H9 (cell line): ENCODE measurements at places on chromosomes 2 and 18. TPM values are rescaled to one million over a fixed set of nuclear protein-coding genes. Genes with fewer than 3 reads are reported as not detected.

DNA sequence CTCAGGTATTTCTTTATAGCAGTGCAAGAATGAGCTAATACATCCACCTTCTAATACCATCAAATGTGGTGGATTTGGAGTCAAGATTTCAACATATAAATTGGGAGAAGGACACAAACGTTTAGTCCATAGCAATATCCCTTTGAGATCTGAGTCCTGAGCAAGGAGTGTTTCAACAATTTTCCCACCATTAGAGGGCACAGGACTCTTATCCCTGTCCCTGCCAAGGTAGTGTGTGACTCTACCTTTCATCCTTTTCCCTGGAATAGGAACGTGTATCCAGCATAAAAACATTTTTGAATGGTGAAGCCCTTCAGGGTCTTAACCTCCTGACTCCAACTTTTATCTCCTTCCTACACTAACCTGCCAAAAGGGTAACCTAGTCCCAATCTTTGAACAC is 181.3 kb upstream of the SRD5A2 start:
- DNase-seq, result no peak

DNA sequence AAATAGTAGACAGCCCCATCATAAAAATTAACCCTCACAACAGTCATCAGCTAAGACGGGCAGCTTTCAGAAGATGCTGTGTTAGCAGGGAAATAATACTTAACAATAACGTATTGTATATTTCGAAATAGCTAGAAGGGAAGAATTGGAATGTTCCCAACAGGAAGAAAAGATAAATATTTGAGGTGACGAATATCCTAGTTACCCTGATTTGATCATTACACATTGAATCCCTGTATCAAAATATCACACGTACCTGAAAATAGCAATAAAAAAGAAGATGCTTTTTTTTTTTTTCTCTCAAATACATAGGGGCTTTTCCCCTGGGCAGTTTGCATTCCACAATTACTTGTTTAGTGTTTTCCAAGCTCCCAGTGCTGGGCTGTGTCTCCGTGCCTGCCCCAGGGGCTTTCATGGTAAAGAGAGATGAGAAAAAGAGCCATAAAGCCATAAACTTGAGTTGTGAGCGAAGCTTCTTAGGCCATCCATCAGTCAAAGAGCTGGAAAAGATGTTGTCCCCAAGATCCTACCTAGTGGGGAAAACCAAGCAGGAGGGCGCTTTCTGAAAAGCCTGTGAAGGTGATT is 183.0 kb upstream of the REV1 start:
- DNase-seq, result no peak

DNA sequence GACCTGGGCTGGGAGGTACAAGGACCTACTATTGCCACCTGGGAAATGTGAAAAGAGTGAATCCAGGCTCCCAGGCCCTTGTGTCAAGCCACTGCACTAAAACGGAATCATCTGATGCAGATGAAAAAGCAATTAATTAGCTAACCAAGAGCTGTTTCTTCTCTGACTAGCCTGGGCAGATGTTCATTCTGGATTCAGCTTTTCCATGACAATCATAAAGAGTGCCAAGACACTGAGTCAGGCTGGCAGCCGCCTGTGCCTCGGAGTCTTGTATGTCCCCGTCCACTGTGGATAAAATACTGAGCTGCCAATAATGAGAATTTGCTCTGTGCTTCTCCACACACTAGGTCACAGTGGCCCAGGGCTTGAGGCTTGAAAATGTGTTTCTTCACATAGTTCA is 21.7 kb upstream of the LCLAT1 start:
- DNase-seq, result no peak

DNA sequence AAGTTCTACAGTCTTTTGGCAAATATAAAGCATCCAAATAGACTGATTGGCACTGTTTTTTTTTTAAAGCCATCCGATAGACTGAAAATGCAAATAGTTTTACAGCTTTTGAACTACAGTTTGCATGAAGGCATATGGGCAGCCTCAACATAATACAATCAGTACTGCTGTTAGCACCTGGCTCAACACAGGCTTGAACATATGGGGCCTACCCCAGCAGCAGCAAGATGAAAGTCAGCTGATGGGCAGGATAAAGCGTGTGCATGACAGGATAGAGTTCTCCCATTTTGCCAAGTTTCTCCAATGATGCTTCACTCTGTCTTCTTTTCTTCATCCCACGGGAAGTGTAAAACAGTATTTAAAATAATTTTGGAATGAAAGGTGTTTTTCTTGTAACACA is 1.3 kb upstream of the AKAIN1 start:
- no peak for DNase-seq

CYS1 gene
- total RNA-seq, result 0.07 and 0.35 TPM in 2 replicates

SF3B6 gene
- total RNA-seq, result 130 and 132 TPM in 2 replicates

POMC gene
- total RNA-seq, result 1.6 and 2.5 TPM in 2 replicates
